ENCODE measurements at places on chromosomes 13 and 19. TPM values are rescaled to one million over a fixed set of nuclear protein-coding genes. Genes with fewer than 3 reads are reported as not detected.

GRCh38 chr13:69035771-69036170 lies 1071.9 kb upstream of the ATXN8OS start:
- no peak overlapping the region for H3K27ac ChIP-seq
- DNase-seq: no peak
- H3K36me3 ChIP-seq: no peaks in the 10 kb centered on the region
- H3K4me3 ChIP-seq: no peak overlapping the region
- peaks cover 2% of the 10 kb centered on the region for H3K27me3 ChIP-seq

- H3K36me3 ChIP-seq: no peaks in the 10 kb centered on the region
- H3K27me3 ChIP-seq: no peaks in the 10 kb centered on the region
- no peak overlapping the region for H3K27ac ChIP-seq
- H3K4me3 ChIP-seq: no peak overlapping the region
- peaks cover 5% of the 10 kb centered on the region for H3K4me1 ChIP-seq
Observed at GRCh38 chr13:79997244-79997643, 343.7 kb downstream of the SPRY2 start.

- H3K36me3 ChIP-seq: no peaks in the 10 kb centered on the region
- no peaks in the 10 kb centered on the region for H3K27me3 ChIP-seq
- peaks cover 4% of the 10 kb centered on the region for H3K4me1 ChIP-seq
- H3K4me3 ChIP-seq: no peak overlapping the region
Observed at GRCh38 chr13:107847406-107847805, 367.9 kb downstream of the LIG4 start.

GRCh38 chr13:33138441-33138840 lies 122.2 kb downstream of the KL start:
- peak overlapping the region; percentile 40 for H3K4me3 ChIP-seq
- peaks cover 62% of the 10 kb centered on the region for H3K4me1 ChIP-seq
- H3K36me3 ChIP-seq: peaks cover 19% of the 10 kb centered on the region
- no peaks in the 10 kb centered on the region for H3K27me3 ChIP-seq

DNA sequence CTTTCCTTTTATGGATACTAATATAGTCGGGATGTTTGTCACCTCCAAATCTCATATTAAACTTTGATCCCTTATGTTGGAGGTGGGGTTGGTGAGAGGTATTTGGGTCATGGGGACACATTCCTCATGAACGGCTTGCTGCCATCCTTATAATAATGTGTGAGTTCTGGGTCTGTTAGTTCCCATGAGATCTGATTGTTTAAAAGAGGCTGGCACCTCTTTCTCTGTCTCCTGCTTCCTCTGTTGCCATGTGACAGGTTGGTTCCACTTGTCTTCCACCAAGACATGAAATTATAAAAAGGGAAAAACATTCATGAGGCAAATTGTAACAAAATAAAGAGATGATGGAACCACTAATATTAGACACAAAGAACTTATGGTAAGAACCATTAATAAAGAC lies 107.8 kb upstream of the ATXN8OS start:
- DNase-seq: no peak
- H3K27ac ChIP-seq: no peak overlapping the region
- H3K4me3 ChIP-seq: no peak overlapping the region
- no peaks in the 10 kb centered on the region for H3K36me3 ChIP-seq

DNA sequence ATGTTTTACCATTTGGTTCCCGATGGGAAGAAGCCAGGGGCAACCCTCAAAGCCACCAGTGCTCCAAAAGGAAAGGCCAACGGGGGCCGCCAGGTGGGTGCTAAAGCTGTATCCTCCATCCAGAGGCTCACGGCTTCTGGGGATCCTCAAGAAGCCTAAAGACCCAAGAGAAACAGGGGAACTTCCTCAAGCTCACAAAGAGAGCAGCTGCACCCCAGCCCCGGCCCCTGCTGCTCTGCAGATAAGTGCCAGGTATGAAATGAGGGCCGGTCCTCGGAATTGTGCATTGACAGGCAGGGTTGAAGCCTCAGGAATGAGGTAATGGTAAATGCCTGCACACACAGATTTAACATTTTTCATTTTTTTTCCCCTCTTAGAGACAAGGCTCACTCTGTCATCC lies 8.0 kb upstream of the POP4 start:
- no peak overlapping the region for H3K4me3 ChIP-seq
- H3K27me3 ChIP-seq: peaks cover 40% of the 10 kb centered on the region
- DNase-seq: no peak
- H3K4me1 ChIP-seq: no peaks in the 10 kb centered on the region
- no peaks in the 10 kb centered on the region for H3K36me3 ChIP-seq

DNA sequence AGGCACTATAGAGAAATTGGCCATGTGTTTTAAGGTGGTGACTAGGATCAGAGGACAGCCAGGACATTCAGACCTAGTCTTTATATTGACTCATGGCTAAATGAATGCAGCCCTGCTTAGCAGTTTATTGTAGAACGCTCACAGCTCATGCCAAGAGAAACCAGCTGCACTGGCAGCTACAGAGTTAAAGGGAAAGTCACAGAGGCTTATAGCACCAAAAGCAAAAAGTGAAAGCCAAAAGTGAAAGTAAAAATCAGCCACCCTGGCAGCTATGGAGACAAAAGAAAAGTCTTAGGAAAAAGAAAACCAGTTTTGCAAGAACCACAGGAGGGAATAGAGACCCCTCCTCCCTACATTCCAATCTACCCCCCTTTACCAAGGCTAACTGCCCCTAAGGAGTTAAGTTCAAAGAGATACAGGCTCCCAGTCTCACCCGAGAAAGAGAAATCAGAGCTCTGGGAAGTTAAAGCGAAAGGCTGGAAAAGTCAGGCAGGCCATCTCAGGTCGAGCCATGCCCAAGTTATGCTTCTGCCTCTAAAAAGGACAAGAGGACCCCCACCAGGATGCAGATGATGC lies 99.0 kb downstream of the ZNF429 start:
- peak overlapping the region; percentile 86 for H3K27ac ChIP-seq
- no peaks in the 10 kb centered on the region for H3K27me3 ChIP-seq
- peak overlapping the region; percentile 70 for H3K4me3 ChIP-seq
- DNase-seq: no peak
- H3K4me1 ChIP-seq: peaks cover 18% of the 10 kb centered on the region
- H3K36me3 ChIP-seq: no peaks in the 10 kb centered on the region

DNA sequence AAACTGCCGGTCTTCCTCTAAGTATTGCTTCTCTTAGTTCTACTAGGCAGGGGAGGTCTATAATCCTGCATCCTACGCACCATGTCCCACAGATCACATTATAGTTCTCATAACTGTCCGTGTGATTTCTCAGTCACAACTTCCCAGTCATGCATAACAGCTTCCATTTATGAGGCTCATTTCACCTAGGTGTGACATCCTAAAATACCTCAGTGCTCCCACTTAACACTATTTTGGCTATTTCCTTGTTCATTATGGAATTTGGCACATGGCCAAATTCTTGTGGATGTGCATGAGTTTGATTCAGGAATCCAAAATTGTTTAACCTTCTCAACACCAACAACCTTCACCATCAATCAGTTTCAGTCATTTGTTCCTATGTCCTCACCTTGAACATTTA lies 989.9 kb downstream of the OLFM4 start:
- H3K4me3 ChIP-seq: no peak overlapping the region
- H3K4me1 ChIP-seq: no peaks in the 10 kb centered on the region
- H3K27me3 ChIP-seq: no peaks in the 10 kb centered on the region
- no peaks in the 10 kb centered on the region for H3K36me3 ChIP-seq
- DNase-seq: no peak
- H3K27ac ChIP-seq: no peak overlapping the region

DNA sequence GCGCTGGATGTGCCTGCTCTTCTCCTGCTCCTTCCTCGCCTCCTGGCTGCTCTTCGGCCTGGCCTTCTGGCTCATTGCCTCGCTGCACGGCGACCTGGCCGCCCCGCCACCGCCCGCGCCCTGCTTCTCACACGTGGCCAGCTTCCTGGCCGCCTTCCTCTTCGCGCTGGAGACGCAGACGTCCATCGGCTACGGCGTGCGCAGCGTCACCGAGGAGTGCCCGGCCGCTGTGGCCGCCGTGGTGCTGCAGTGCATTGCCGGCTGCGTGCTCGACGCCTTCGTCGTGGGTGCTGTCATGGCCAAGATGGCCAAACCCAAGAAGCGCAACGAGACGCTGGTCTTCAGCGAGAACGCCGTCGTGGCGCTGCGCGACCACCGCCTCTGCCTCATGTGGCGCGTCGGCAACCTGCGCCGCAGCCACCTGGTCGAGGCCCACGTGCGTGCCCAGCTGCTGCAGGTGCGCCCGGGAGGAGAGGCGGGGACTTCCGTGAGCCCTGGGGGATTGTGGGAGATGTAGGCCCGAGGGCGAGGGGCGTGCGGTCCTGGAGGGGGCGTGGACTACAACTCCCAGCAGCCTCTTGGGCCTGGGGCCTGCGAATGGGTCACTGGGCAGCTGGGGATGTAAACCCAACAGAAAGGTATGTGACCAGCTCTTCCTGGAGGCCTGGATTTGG lies 6.7 kb downstream of the KCNJ14 start:
- no peaks in the 10 kb centered on the region for H3K27me3 ChIP-seq
- no peak overlapping the region for H3K4me3 ChIP-seq
- no peak for DNase-seq
- H3K27ac ChIP-seq: no peak overlapping the region

DNA sequence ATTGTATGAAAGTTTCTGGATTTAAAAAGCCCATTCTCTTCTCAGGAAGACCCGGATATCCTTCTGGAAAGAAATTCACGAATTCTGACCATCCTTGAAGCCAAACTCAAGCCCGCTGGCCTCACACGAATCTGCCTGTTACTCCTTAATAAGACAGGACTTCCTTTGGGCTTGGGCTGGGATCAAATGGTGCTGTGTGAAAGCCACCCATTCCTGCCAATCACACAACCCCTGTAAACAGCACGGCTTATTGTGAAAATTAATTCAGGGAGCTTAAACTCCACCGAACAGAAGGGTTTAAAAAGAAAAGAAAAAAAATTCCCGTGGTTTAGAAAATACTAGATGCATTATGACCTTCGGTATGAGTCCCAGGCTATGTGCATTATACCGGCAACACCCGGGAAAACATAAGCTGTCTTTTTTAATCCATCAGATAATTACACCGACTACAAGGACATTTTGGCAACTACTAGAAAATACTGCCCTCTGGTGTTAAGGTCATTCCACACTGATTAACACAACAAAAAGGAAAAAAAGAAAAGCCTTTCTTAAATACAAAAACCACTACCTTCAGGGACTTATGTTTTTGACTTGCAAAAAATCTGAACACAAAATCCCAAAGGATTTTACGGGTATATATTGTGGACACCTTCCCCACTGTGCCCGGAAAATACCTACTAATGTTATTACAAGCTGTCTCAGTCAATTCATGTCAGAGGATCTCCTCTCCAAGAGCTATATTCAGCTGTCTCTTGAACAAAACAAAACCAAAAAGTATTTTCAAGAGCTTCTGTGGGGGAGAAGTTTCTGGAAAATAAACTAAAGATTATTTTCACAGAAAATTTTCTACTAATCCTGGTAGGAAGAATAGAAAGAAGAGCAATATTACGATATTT lies 76.0 kb upstream of the LSM14A start:
- H3K36me3 ChIP-seq: no peaks in the 10 kb centered on the region
- peaks cover 21% of the 10 kb centered on the region for H3K27me3 ChIP-seq
- H3K4me1 ChIP-seq: peaks cover 4% of the 10 kb centered on the region
- H3K27ac ChIP-seq: no peak overlapping the region
- no peak for DNase-seq
- peak overlapping the region; percentile 11 for H3K4me3 ChIP-seq

- H3K4me1 ChIP-seq: peaks cover 35% of the 10 kb centered on the region
- DNase-seq: peak; percentile 93
- H3K36me3 ChIP-seq: peaks cover 2% of the 10 kb centered on the region
Observed at GRCh38 chr19:15379999-15380647, 536 bp upstream of the AKAP8 start.

- no peak overlapping the region for H3K4me3 ChIP-seq
- H3K36me3 ChIP-seq: no peaks in the 10 kb centered on the region
- no peaks in the 10 kb centered on the region for H3K4me1 ChIP-seq
- DNase-seq: no peak
Observed at GRCh38 chr19:54266133-54266532, 9.1 kb upstream of the LILRB5 start.

Gene THSD8
- 3.6 TPM for total RNA-seq

Gene PNMA8B
- 2.5 TPM for total RNA-seq

Gene DAND5
- 0.57 TPM for total RNA-seq

Gene ISYNA1
- 213 TPM for total RNA-seq

Gene ATP4A
- not detected for total RNA-seq

Gene TLE6
- 1.1 TPM for total RNA-seq
